ENCODE measurements at places on chromosomes 12 and 14.

DNA sequence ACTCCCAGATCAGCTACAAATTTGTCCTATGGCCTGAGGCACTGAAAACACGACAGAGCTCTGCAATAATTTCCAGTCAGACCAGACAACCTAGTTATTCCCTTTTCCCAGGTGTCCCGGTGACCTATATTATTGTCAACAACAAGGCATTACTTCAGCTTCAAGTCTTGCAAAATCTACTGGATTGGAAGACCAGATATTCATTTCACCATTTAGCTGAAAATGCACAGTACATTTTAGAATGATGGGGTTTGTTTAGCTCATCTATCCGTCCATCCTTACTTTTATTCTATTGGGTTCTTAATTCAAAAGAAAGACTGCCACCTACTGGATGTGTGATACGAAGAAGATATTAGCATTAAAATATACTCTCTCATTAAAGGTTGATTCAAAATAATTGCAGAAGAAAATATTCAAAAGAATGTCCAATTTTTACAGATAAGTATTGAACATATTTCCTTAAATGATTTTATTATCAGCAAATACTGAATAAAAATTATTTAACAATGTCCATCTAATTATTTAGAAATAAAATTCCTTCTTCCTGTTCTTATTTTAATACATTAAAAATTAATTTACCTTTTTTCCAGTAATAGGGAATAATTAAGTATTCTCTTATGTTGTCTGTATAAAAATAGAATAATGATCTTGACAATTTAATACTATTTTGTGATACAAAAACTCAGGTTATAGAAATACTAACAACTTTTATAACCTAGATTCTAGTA is 244.9 kb upstream of the LRIG3 start:
- H3K36me3 ChIP-seq: no peaks in the 10 kb centered on the region
- H3K4me1 ChIP-seq: no peaks in the 10 kb centered on the region
- H3K4me3 ChIP-seq: no peak overlapping the region
- no peaks in the 10 kb centered on the region for H3K27me3 ChIP-seq
- H3K27ac ChIP-seq: no peak overlapping the region

GRCh38 chr14:71474301-71475265 is 457.6 kb upstream of the RGS6 start:
- H3K4me1 ChIP-seq: peaks cover 26% of the 10 kb centered on the region
- H3K36me3 ChIP-seq: no peaks in the 10 kb centered on the region
- no peaks in the 10 kb centered on the region for H3K27me3 ChIP-seq
- no peak for DNase-seq
- no peak overlapping the region for H3K27ac ChIP-seq

DNA sequence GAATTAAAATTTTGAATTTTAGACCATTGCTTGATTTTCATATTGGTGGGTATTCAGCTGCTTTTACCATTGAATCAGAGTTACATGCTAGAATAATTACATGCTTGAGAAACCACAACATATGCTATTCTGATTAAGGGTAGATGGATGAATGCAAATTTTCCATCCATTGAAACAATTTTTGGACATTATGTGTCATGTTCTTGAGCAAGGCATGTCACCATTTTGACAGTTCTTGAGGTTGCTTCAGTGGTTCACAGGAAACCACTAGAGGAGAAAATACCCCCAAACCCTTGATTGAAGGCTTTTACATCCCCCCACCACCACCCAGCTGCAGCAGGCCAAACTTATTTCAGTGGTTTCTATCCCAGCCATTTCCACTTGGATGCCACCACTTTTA is 13.5 kb downstream of the UBR7 start:
- no peaks in the 10 kb centered on the region for H3K4me1 ChIP-seq
- H3K27ac ChIP-seq: no peak overlapping the region
- peaks cover 91% of the 10 kb centered on the region for H3K36me3 ChIP-seq
- H3K4me3 ChIP-seq: no peak overlapping the region
- DNase-seq: no peak

GRCh38 chr14:88421286-88421685 is 35.8 kb downstream of the SPATA7 start:
- no peak overlapping the region for H3K27ac ChIP-seq
- no peaks in the 10 kb centered on the region for H3K27me3 ChIP-seq
- H3K4me3 ChIP-seq: no peak overlapping the region
- peaks cover 38% of the 10 kb centered on the region for H3K36me3 ChIP-seq

Measured in suprapubic skin (tissue), 4 donors.